ENCODE measurements at places on chromosomes 6 and 20.
A peak's percentile ranks its signal among the peaks of the same experiment; 100 is the strongest.

GRCh38 chr6:84344005-84344404 is 116.6 kb upstream of the CEP162 start:
- DNase-seq, result no peak

DNA sequence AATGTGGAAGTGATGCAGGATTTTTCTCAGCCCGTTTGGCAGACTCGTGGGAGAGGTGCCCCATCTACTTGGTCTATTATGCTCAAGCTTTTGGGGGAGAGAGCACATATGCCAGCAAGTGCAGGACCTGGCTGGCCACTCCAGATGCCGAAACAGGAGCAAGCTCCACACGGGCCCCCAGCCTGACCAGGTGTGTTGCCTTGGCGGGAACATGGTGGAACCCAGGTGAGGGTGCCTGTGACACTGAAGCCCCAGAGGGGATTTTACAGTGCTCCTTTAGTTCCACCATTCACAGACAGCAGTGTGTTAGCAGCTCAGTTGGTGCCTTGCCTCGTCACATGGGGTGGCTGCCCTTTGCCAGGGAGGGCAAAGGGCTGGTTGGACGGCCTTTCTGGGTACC is 798.9 kb downstream of the EYS start:
- DNase-seq, result no peak

DNA sequence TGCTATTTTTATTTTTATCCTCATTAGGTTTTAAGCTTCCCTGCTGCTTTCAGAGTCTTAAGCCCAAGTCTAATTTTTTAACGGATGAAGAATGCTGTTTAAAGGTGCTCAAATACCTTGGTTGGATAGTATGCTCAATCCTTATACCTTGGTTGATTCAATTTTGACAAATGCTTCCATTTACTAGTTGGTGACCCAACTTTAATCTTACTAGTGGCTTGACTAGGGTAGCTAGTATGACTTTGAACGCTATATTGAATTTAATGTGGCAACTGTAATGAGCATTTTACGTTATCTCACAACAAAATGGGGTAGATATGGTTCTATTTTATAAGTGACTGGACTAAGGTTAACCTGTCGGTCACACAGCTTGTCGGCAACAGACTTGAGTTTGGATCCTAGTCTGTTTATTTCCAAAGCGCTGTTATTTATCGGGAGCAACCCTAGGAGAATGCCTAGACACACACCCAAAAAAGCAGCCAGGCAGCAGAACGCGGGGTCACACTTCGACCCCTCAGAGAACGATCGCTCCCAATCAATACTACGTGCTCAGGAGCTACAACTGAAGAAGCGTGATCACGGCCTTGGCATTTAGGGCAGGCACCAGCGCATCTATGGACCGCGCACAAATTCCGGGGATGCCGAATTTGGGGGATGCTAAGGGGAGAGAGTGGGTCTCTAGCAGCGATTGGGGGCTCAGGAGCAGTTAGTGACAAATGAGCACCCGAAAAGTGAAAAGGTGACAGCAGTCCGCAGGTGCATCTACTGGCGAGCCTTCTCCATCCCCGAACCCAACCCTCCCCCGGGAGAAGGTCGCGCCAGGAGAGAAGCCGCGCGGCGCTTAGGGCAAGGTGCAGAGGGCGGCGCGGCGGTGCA is 586 bp upstream of the ALDH5A1 start:
- DNase-seq, result no peak

DNA sequence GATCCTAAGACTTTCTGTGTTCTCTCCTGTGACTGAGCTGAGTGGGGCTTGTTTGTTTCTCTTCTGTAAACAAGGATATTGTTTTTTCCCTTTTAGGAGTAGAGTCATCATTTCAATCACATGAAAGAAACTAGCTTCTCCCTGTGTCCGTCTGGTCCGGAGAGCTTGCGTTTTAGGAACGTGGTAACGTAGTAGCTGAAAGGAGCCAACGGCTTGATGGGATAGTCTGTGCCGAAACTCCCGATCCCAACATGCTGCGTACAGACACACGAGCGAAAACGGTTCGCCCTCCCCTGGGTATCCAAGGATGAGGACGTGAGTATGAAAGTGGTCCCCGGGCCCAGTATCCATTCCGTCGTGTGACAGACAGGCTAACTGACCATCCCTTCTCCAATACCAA is 146.5 kb downstream of the ZMYND8 start:
- no peak for DNase-seq

DNA sequence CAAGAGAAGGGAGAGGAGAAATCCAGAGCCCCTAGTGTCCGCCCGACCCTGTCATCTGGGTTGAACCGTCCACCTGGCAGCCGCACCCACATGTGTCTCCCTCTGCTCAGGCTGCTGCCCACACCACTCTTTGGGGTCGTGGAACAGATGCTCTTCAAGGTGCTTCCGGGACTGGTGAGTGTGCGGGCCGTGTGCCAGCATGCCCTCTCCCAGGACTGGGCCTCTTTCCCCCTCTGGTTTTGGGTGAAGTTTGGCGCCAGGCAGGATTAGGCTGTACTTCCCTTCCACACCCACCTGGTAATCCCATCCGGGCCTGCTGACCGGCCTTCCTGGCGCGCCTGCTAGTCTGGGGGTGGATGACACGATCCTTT is 7.9 kb downstream of the BPIFB3 start:
- no peak for DNase-seq

DNA sequence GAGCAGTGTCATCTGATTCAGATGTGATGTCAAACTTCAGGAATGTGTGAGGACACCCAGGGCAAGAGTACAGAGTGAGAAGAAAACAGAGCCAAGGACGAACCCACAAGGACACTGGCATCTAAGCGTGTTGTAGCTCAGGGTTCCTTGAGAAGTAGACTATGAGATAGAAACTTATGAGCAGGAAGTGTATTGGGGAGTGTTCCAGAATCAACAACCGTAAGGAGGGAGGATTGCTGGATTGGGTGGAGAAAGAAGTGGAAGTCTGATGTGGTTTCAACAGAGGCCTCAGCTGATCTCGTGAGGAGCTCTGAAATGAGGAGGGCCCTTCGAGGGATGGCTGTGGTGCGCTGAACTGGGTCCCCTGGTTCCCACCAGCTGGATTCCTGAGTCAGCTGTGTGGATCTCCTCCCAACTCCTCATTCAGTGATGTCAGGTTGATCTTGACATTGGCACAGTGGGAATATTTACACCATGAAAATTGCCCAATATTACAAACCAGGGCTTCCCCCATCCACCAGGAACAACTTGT is 25.7 kb upstream of the IGF2R start:
- DNase-seq, result no peak

DNA sequence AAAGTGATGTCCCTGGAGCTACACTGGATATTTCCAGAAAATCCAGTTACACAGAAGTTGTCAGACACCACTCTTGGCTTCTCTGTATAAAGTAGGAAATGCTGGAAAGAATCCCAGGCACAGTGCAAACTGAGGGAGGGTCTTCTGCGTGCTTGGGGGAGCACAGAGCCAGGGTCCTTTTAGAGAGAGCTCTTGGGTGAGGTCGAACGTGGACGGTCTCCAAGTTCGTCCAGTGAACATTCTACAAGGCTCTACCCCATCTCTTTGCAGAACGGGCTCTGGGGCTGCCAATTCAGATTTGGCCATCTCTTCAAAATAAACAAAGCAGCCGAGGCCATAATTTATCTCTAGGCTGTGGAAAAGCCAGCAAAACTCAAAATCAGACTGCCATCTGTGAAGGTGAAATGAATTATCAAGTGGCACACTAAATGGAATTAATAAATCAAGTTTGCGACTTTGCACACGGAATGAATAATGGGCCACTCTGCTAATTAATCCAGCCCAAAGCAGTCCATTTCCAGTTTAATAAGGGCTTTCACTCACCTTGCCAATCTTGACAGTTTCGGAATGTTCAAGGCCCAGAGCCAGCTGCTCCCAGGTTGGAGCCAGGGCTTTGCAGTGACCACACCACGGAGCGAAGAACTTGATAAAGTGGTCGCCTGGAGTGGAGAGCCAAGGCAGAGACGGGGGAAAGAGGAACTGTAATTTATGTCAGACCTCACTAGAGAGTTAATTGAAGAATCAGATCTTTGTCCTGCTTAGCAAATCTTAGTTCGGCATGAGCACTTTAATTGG is 19.3 kb downstream of the TXNDC5 start:
- no peak for DNase-seq

DNA sequence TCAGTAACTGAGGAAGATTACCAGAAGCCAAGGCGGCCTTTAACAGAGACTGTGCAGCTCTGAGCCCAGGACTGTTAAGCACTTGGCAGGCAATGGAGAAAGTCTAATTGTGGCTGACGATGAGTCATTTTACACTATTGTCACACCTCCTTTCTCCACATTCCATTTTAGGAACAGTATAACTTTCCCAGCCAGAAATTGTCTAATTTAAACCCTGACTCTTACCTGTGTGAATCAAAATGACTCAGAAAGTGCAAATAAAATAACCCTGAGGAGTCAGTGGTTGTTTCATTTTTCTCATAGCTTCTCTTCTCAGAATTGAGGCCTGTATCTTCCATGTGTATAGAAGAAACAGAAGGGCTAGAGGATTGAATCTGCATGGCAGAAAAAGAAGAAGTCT is 40.0 kb upstream of the OPN5 start:
- no peak for DNase-seq

DNA sequence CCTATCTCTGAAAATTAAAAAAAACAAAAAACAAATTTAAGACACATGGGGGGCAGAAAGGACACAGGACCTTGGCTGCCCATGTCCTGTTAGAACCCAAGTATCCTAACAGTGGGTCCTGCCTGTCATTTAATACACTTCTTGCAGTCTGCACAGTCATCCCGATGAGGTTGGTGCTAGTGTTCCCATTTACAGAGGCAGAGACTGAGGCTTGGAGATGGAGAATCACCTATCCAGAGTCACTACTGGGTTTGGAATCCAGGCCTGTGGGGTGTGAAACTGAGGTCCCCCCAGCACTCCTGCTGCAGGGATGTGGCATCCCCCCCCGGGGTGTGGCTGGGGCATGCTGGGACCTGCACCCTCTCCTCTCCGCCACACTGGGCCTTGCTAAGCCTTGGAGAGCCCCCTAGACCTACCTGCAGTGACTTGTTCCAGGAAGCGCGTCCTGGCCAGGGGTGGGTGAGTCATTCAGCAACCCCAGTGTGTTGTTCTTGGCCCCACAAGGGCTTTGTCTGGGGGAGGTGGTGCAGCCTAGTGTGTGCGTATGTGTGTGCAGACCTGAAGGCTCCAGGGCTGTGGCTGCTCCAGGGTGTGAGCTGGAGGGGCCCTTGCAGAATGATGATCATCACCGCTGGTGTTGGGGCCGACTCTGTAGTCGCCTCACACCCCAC is 49.7 kb downstream of the BCAS4 start:
- DNase-seq, result no peak

GRCh38 chr6:23077772-23078171 is 508.4 kb downstream of the HDGFL1 start:
- no peak for DNase-seq

DNA sequence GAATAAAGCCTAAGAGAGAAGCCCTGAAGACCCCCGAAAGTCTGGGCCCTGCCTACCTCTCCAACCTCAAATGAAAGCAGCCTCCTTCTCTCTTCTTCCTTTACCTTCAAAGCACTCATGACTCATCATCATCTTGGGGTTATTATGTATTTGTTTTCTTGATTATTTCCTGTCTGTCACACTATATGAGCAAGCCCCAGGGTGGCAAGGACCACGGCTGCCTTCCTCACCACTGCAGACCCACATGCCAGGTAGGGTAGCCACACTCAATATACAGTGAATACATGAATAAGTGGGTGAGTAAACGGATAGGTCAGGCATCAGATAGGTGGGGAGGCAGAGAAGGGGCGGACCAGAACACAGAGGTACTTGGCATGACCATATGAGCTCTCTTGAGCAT is 8.8 kb downstream of the WFDC3 start:
- DNase-seq, result no peak

GRCh38 chr6:53523511-53524454 is 21.1 kb downstream of the GCLC start:
- DNase-seq, result no peak

GRCh38 chr6:162124710-162125435 is 602.7 kb downstream of the PRKN start:
- no peak for DNase-seq

DNA sequence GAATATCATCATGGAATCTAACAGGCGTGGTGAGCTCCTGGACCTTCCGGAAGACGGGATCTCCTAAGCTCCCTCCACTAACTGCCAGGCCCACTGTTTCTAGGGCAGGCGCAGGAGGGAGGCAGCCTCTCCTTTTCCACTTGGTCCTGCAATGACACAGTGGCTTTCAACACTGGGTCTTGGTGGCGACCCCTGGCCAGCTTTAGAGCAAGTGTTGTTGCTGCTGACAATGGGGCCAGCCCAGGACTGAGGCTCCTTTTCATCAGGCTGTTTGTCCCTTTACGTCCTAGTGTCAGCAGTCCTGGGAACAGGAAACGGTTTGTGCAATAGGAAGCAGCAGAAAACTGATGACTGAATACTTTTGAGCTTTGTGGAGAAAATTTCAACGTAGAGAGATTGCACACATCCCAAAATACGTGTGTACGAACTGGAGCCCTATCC is 9.7 kb upstream of the QKI start:
- no peak for DNase-seq

- no peak for DNase-seq
Observed at GRCh38 chr6:37077905-37078296, 72.4 kb downstream of the FGD2 start.

GRCh38 chr6:99362678-99363268 is 13.3 kb upstream of the FAXC start:
- DNase-seq, result no peak

DNA sequence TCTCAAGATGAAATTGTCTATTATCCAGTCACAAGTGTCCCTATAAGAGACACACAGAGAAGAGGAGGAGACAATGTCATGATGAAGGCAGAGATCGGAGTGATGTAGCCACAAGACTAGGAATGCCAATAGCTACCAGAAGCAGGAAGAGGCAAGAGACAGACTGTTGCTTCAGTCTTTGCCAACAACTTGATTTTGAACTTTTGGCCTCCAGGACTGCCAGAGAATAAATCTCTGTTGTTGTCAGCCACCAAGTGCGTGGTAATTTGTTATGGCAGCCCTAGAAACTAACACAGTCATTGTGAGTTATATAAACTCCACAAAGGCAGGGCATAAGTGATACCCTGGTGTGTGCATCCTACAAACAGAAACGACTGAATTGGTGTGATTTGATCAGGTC is 517.0 kb downstream of the BTBD3 start:
- no peak for DNase-seq

DNA sequence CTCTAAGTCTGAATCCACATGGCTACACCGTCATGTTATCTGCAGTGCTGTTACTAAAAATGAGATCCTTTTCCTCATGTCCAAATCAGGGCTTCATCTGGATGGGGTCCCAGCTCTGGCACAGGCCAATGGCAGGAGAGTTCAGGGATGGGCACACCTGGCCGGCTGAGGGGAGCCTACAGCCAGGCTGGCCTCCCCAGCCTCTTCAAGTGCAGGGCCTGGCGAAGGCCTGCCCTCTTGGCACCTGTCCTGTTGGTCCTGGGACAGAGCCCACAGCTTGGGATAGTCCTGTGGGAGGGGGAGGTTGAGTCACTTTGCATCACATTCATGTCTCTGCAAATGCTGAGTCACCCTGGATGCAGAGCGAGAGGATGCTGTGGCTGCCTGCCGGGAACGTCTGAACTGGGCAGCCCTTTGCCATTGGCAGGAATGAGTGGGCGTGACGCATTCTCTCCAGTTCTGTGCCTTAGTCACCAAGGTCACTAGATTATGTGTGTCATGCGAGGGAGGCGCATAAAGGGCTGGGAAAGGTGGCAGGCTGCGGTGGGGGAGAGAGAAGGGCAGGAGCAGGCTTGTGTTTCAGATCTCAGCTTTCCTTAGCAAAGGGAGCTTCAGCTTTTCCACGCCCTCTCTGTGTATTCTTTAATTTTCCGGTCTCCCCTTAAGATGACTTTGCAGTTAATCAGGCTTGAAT is 223.2 kb upstream of the ECI2 start:
- peak; percentile 52 for DNase-seq

Data from NCI-H2107 (cell line).